Activated CD8-positive, alpha-beta memory T cell treated with anti-CD3 and anti-CD28 coated beads for 1 hour (primary cell): ENCODE measurements at places on chromosomes 2 and 18.

DNA sequence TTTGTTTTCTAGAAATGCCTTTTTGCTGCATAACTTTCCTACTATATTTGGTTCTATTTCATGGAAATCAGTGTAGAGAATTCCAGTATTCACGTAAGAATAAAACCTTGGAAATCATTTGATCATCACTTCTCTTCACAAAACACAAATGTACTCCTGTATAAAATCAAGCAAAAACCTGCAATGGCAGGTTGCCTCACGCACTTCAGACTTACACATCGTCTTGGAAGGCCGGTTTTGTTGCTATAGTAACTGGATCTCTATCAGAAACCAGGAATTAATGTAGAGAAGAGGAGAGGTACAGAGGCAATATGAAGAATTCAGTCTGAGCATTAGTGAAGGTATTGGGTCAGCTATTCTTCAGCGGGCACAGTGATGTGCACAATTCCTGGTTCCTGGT is 370.7 kb upstream of the CYRIA start:
- DNase-seq, result no peak

GRCh38 chr2:105731511-105731910 is 13.2 kb upstream of the NCK2 start:
- no peak for DNase-seq

GRCh38 chr2:64189167-64189566 is 44.9 kb upstream of the PELI1 start:
- no peak for DNase-seq

DNA sequence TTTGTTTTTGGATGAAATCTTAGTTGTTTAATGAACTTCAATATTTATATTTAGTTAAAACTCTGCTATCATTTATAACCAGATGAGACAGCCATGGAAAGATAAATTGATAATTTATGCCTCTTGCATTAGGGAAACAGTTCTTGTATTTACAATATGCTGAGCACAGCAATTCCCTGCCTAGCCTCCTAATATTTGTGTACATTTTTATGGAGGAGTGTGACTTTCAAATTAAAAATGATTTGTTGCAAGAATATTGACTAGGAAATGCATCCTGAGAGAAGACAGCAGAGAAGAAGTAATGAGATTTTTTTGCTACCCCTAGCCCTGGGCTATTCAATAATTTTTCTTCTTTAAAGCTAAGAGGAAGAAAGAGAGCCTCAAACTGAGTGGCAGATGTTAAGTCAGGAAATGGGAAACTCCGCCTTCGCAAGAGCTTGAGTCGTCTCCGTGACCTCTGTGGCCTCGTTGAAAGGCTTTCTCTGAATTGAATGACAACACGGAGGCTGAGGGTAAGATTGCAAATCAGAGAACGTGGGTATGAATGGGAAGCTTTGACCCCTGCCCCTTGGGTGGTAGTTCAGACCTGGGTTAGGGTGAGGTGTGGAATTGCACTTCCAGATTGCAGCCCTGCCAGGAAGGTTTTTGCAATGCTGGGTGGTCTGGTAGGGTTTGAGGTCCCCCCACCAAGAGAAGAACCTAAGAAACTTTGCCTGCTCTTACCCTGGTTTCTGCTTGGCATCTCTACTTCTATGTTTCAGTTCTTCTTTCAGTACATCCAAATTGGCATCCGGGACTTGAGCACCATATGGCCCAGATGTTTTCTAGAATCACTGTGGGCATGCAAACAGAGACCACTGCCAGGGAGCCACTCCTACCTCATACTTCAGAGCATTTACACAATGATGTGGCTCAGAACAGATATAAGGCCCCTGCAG is 210.3 kb upstream of the RBMS1 start:
- no peak for DNase-seq

GRCh38 chr2:216516730-216517350 is 18.2 kb downstream of the RPL37A start:
- no peak for DNase-seq

GRCh38 chr2:59171019-59171418 is 929.9 kb upstream of the FANCL start:
- DNase-seq, result no peak

- DNase-seq, result no peak
Measured at GRCh38 chr2:201794294-201794693, 12.0 kb upstream of the CDK15 start.

DNA sequence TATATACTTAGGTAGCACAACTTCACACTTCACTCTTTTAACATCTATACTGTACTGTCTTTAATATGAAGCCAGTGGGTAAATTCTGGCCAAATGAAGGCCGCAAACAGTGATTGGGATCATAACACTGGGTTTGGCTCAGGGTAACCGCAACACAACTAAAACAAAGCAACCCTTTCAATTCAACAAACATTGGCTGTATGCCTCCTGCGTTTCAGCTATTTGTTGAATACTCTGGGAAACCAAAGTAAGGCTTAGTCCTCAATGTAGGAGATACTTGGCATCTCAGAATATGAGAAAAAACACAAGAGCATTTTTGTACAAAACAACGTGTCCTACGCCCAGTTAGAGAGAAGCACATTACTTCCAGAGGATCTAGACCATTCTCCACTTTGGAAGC is 693.3 kb upstream of the KLHL29 start:
- DNase-seq, result no peak

GRCh38 chr18:7414459-7414858 is 152.7 kb upstream of the PTPRM start:
- DNase-seq, result no peak

- DNase-seq, result no peak
Measured at GRCh38 chr2:128876986-128877983, 558.6 kb upstream of the HS6ST1 start.

DNA sequence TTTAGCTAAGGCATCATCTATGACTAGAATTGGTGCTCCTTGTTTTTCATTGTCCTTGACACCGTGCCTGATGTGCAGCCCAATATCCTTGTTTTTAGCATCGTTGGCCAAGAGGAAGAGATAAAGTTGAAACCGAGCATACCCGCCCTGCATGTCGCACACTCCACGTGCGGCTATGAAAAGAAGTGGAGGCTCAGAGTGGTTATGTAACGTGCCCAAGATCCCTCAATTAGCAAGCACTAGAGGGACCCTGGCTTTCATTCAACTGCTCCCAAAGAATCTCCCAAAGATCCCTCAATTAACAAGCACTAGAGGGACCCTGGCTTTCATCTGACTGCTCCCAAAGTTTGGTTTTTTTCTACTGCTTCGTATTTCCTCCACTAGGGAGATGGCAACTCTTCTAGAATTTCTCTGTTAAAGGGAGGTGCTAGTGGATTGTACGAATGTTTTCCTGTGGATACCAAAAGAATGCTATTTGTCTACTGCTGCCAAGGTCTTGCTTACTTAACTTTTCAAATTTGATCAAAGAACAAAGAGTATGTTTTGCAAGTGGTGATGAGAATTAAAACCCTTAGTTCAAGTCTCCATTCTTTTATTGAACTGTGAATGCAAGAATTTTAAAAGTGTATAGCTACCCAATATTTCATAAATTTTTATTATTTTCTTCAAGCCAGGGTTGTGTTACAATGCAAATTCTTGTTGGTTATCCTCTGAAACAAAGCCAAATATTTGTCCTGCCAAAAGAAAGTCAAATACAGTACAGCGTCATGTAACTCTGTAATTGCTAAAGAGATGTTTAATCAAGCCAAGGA is 92.1 kb downstream of the AOX1 start:
- no peak for DNase-seq

DNA sequence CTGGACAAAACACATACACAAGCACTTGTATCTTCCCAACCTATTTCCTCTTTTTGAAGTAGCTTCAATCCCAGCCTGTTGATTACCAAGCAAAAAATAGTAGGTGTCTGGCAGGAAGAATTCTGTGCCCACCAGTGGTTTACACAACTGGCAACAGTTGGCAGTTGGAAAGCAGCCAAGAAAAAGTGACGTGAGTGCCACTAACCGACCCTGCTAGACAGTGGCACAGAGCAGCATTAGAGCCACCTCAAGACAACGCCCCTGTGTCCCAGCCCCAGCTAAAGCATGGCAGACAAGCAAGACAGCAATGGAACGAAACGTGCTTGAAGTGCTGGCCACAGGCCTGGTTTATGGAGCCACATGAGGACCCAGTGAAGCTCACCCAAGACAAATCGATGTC is 379.6 kb downstream of the FBXO15 start:
- no peak for DNase-seq

DNA sequence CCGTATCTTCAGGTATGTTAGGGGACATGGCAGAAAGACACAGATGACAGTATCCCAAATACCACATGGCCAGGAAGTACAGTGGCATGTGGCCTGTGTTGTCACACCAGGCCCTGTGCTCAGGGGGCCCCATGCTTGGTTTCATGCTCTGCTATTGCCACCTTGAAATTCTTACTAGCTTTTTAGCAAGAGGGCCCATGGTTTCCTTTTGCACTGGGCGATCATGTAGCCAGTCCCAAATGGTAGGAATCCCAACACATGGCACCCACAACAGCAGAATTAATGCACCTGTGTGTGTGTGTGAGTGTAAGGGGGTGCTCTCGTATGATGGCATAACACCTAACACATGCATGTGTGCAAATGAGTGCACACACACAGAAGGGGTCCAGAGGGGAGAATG is 39.2 kb downstream of the MYO7B start:
- DNase-seq, result no peak

DNA sequence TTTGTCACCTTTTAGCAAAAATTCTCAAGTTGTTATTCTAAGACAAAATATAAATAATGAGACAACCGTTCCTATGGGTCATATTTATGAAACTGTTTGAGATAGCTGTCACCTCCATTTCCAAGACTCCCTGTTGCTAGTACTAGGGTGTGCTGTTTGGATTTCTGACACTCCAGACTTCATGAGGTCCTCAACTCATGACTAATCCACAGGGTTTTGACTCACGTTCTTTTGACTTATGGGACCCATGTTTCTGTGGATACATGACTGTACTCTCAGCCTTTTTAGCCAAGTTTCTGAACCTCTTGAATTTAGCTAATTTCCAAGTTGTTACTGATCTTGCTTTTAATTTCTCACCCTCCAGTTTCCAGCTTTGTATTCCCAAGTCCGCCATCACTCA is 178.7 kb upstream of the FAM98A start:
- no peak for DNase-seq

GRCh38 chr2:225366731-225367130 is 32.8 kb upstream of the NYAP2 start:
- DNase-seq, result no peak
